Natural killer cell treated with Interleukin-12 subunit alpha and Interleukin-12 subunit beta and Interleukin-15 and Interleukin-18, amount 100 ng/mL, for 72 hours (primary cell): ENCODE measurements at places on chromosomes 12 and 14. TPM values are rescaled to one million over a fixed set of nuclear protein-coding genes. Genes with fewer than 3 reads are reported as not detected.
A peak's percentile ranks its signal among the peaks of the same experiment; 100 is the strongest.

GRCh38 chr12:76495556-76495955, 64.0 kb downstream of the OSBPL8 start:
- DNase-seq = no peak

The APEX1 gene
- 130 TPM for total RNA-seq

The GARIN6 gene
- not detected for total RNA-seq

The IPO4 gene
- total RNA-seq = 145 TPM

- no peak for DNase-seq
Measured at GRCh38 chr12:23540572-23540971, 408.9 kb downstream of the SOX5 start.

The MUCL1 gene
- total RNA-seq = 5.9 TPM

DNA sequence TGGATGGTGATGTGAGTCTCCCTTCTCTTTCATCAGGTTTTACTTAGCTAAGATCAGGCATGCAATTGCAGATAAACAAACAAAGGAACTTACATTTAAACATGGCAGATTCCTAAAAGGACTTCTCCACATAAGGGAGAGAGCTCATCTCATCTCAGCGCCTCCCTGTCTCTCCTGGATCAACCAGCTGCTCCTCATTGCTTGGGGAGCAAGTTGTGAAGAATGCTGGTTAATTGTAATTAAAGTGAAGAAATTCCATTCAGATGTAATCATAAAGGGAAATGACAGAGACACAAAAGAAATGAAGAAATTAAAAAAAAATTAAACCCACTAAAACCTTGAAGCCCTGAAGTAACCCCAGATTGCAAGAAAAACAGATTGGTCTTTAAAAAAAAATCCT, 104.4 kb upstream of the DIO2 start:
- DNase-seq = no peak

GRCh38 chr12:51815571-51815970, 32.9 kb downstream of the FIGNL2 start:
- no peak for DNase-seq

- DNase-seq = no peak
Measured at GRCh38 chr12:118238888-118239287, 103.0 kb downstream of the PEBP1 start.

DNA sequence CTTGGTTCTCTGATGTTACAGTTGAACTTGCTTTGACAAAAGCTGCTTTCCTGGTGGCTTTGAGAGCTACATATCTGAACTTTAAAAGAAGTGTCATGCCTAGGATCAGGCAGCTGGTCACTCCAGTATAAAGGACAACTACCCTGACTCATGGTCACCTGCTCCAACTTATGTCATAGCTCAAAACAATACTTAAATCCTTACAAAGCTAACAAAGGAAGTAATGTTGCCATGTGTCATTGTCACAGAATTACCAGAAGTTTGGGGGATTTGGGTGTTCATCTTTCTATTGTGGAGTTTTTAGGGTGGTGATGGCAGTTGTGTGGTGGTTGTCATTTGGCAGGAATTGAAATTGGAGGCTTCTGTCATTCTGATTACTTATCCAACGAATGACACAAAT, 1.8 kb upstream of the TCP11L2 start:
- no peak for DNase-seq

The FOXM1 gene
- 48.9 TPM for total RNA-seq

- no peak for DNase-seq
Measured at GRCh38 chr14:29454026-29454693, 473.5 kb downstream of the PRKD1 start.

DNA sequence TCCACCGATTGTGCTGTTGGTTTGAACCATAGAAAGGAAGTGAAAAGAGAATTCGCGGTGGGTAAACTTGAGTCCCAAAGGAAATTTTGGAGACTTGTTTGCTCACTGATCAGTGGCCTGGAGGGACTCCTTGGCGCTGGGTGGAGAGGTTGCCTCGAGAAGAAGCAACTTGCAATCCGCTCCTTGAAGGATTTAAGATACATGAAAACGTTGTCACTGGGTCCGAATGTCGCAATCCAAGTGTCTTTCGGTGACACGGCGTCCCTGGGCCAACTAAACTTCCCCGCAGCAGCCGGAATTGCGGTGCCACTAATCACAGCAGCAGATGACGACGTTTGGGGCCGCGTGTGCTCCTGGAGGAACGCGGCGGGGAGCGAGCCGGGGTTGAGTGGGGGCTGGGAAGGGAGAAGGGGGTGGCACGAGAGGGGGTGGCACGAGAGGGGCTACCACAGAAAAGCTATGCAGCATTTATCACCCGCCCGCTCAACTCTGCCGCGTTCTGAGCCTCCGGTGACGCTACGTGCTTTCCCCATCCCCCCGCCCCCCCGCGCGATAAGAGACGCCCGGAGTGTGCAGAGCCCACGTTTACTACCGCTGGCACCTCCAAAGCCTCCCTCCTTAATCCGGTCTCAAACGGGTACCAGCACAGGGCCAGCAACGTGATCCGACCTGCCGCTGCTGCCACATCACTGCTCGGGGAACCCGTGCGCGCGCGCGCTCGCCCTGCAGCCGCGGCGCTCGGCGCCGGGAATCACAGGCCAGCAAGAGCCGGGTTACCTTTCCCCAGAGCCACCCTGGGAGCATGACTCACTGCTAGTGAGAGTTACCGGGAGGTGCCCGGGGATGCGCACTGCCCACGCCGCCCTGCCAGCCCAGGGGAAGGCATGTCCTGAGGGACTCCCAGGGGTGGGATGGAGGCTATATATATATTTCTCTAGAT, 833 bp upstream of the BHLHE41 start:
- no peak for DNase-seq

The INHBE gene
- 0.45 TPM for total RNA-seq

GRCh38 chr12:66589095-66589494, 89.8 kb downstream of the GRIP1 start:
- DNase-seq = no peak

GRCh38 chr12:65308601-65309071, 30.2 kb downstream of the MSRB3 start:
- DNase-seq = no peak

- DNase-seq = peak; percentile 65
Measured at GRCh38 chr12:14774906-14775635, 28.2 kb downstream of the WBP11 start.

DNA sequence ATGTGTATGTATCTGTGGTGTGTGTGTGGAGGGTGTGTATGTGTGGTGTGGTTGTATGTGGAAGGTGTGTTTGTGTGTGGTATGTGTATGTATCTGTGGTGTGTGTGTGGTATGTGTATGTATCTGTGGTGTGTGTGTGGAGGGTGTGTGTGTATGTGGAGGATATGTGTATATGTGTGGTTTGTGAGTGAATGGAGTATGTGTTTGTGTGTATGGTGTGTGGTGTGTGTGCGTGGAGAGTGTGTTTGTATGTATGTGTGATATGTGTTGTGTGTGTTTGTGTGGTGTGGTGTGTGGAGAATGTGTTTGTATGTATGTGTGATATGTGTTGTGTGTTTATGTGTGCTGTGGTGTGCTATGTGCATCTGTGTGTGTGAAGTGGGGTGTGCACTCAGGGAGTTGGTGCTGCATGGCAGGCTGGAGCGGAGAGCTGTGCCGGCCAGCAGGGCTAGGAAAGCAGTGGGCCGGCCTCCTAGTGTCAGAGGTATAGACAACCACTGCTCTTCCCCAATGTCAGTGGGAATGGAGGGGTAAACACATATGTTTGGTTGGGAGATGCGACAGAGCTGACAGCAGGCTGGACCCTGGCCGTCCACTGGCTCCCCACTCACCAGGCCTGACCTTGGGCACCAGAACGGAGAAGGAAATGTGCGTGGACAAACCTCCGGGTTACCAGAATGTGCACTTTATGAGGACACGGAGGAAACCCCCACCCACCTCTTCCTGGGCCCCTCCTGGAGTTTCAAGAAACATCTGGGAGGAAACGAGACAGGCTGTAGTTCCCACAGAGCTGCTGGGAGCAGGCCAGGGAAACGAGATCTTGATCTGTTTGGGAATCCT, 60.7 kb downstream of the CLMN start:
- DNase-seq = no peak

GRCh38 chr14:103296987-103297386, 37.0 kb upstream of the EIF5 start:
- peak; percentile 50 for DNase-seq

DNA sequence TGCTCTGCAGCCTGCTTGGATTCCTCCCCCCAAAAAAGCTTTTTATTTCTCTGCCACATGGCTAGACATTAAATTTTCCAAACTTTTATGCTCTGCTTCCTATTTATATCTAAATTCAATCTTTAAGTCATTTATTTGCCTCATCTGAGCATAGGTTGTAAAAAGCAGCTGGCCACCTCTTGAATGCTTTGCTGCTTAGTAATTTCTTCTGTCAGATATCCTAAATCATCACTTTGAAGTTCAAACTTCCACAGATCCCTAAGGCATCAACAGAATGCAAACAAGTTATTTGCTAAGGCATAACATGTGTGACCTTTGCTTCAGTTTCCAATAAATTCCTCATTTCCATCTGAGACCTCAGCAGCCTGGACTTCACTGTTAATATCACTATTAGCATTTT, 209.6 kb downstream of the FSCB start:
- DNase-seq = no peak

DNA sequence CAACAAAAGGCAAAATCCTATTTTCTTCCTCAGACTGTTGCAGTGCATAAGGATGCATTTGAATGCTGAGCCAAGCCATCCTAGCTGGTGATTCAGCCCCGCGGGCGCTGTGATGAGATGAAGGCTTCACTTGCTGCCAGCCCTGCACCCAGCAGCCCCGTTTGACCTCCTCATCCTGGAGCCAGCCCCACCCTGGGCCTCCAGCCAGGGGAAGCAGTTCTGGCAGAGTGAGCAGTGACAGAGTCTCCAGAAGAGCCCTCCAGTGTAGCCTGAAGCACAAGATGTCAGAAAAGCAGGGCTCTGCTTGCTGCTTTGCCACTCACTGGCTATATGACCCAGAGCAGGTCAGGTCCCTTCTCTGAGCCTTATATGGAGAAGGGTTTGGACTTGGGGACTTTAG, 96.2 kb upstream of the HSPB8 start:
- no peak for DNase-seq

DNA sequence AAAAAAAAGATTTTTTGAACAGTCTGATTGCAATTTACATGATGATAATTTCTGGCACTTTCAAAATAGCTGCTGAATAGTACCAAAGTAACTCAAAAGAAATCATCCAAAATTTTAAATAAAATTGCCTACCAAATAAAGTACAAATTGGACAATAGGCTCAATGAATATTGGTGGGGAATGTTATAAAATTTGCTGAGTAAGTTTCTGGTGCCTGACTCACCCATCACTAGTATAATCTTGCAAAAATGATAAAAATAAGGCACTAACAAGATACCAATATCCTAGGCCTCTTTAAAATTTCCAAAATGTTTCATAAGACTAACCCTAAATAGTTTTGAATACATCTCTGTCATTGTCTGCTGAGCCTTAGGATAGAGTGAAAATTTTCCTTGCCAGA, 145.3 kb upstream of the LRFN5 start:
- no peak for DNase-seq

The GPR84 gene
- 91.5 TPM for total RNA-seq

DNA sequence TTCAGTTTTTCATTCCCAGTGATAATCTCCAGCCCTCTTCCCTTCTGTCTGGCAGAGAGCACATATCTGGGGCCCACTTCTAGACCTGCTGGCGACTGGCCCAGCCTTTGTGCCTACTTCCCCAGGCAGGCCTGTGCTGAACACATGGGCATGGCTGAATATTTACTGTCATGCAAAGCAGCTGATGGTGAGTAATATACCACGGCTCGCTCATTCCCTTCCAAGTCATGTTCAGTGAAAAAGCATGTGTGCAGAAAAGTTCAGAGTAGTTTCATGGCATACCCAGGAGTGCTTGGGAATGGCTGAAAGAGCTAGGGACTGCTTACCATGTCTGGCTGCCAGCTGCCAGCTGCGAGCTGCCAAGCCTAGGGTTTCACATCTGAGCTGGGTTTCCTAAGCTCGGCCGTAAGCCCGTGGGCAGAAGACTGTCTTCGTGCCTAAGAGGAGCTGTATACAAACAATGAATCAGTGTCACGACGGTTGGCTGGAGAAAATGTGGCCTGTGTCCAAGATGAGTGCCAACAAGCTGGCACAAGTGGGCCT, 179.9 kb upstream of the PELI2 start:
- DNase-seq = no peak

- no peak for DNase-seq
Measured at GRCh38 chr12:132141976-132142678, 2.0 kb downstream of the DDX51 start.

The LPAR5 gene
- total RNA-seq = 10.6 TPM

GRCh38 chr14:89315493-89316470, 101.3 kb downstream of the FOXN3 start:
- DNase-seq = no peak

DNA sequence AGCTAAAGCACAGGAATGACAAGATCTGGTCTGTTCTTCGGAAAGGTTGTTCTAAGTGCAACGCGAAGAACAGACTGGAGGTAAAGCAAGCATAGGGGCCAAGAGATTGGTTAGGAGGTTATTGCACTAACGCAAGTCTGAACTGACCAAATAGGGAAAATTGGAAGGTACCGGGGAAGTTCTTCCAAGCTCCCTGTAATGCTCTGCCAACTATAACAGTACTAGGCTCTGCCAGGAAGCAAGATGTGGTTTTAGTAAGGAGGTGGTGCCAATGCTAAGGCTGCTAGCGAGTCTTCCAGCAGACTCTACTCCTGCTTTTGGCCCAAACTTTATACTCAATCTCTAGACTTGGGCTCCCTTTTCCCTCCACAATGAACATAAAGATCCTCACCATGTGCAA, 138.6 kb downstream of the PAWR start:
- no peak for DNase-seq

The FAM181A gene
- total RNA-seq = not detected

- no peak for DNase-seq
Measured at GRCh38 chr14:77339407-77339806, 18.6 kb downstream of the GSTZ1 start.

GRCh38 chr14:32043624-32044023, 33.5 kb upstream of the ARHGAP5 start:
- DNase-seq = no peak

DNA sequence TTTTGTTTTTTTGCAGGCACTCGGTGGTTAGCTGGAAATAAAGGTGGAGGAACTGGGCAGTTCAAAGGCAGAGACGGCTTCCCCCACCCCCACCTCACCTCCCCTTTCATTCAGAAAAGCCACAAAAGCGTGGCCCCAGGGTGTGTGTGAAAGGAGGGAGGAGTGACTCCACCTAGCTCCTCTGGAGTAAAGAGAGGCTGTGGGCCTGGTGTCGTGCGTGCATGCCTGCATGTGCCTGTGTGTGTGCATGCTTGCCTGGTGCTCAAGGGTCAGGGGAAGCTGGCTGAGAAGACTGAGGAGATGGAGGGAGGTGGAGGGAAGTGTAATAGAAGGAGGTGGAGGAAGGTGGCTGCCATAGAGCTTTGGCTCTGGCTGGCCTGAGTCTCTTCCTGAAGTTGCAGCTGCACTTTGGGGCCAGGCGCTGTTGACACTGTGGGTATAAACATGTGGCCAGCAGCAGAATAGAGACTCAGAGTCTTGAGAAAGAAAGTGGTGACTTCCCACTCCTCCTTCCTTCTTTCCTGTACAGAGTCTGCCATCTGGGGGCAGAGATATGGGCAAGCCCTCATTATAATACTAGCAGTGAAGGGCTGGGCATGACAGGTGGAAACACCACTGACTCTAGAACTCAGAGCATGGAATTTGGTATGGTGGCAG, 36.9 kb upstream of the SINHCAF start:
- DNase-seq = no peak

- DNase-seq = no peak
Measured at GRCh38 chr12:41013881-41014642, 174.1 kb upstream of the PDZRN4 start.

GRCh38 chr14:51821822-51822221, 38.6 kb upstream of the GNG2 start:
- DNase-seq = no peak

The CBLN3 gene
- total RNA-seq = 5.3 TPM
